ENCODE measurements at places on chromosomes 6 and 20.
A peak's percentile ranks its signal among the peaks of the same experiment; 100 is the strongest.

GRCh38 chr6:125986301-125987025 lies at the start of gene TRMT11:
Gene TRMT11, plus strand, starts transcription at chr6:125986540. Its CDS starts 11 bp downstream, at chr6:125986551.
- peak; percentile 89 for DNase-seq

- no peak for DNase-seq
Observed at GRCh38 chr6:136499370-136499769, 50.9 kb downstream of the MAP7 start.

DNA sequence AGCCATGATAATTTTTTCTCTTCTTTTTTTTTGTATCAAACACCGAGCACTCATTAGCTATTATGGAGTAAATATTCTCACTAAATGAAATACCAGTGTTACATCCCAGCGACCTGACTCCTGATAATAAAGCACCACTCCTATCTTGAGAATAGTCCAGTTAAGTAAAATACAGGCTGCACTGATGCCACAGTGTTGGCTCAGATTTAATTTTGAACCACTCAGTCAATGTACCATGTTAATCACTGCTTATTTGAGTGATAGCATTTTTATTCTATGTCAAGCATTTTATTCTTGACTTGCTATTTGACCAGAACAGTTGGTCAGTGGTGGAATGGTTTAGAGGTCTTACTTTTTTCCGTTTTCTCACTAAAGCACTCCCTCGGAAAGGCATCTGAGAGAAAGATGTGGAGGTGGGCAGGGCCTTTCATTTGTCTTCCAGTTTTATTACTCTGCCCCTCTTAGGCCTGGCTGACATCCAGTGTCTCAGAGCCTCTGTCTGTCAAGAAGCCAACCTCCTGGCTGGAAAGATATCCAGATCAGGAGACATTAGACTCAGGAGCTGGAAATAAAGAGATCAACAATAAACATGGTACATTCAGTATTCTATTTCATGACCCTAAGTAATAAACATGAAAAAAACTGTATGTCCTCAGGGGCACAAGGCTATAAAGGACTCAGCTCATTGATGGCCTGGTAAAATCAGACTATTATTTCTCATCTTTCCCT lies 457.8 kb downstream of the EPM2A start:
- no peak for DNase-seq

DNA sequence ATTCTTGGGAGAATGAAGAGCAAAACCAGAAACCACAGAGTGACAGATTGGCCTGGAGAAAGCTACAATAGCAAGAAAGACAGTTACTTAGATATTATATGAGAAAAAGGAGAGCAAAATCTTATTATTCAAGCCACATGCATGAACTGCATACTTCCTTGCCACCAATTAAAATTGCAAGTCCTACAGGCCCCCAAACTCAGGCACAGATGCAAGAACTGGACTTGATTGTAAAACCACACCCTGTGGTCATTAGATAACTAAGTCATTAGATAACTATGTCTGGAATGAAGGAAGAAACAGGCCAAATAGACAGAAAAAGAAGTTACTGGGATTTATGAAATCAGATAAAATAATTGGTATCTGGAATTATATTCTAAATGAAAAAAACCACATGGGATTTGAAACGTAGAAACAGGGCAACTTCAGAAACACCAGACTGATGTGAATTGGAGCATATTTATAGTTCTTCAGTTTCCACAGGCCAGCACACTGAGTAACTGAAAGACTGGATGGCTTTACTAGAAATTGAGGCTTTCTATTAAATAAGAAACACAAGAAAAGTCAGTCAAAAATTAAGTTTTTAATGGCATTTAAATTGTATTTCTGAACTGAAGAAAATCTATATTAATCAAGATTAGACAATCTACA lies 49.4 kb upstream of the CARMIL1 start:
- DNase-seq = no peak
